ENCODE measurements at places on chromosomes 16 and 17.
A peak's percentile ranks its signal among the peaks of the same experiment; 100 is the strongest.

GRCh38 chr16:49733313-49734009 is 122.5 kb downstream of the ZNF423 start:
- no peak for DNase-seq

- no peak for DNase-seq
Observed at GRCh38 chr16:6032438-6032837, 934.8 kb upstream of the EEF2KMT start.

DNA sequence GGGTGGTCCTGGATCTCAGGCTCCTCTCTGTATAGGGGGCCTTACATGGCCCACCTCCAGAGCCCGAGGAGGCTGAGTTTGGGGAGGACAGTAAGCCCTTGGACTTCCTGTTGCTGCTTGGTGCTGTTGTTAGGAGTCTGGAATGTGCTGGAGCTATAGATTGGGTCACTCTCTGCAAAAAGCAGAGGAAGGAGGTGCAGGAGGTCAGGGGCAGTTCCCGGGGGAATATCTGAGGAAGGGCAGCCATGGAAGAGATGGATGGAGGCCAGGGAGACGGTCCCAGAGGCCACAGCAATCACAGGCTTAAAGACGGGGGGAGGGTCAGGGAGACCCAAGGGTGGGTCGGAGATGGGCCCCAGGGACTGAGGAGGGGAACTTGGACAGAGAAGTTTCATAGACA is 23.0 kb upstream of the CBX4 start:
- DNase-seq = no peak

DNA sequence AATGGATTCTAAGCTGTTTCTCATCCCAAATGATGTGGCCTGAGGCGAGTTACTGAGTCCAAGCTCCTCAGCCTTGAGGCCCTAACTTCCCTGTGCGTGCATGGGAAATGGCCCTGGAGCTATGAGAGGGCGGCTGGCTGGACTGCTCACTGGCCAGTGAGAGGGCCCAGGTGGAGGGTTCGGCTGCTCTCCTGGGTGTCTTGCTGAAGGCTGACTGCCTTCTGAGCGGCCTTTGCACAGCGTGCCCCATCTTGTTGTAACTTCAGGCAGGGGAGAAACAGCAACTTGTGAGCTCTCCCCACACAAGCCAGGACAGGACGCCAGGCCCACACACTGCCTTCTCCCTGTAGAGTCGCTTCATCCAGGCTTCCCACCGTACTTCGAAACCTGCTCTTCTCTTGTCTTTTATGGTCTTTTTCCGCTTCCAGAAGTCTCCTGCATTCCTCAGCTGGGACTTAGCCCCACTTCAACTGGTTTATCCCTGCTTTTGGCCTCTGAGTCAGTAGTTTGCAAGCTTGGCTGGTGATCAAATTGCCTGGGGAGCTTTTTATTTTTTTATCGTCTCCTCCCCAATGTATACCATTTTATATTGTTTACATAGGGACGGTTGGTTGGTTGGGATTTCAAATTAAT is 13.3 kb downstream of the CDH3 start:
- peak; percentile 16 for DNase-seq

DNA sequence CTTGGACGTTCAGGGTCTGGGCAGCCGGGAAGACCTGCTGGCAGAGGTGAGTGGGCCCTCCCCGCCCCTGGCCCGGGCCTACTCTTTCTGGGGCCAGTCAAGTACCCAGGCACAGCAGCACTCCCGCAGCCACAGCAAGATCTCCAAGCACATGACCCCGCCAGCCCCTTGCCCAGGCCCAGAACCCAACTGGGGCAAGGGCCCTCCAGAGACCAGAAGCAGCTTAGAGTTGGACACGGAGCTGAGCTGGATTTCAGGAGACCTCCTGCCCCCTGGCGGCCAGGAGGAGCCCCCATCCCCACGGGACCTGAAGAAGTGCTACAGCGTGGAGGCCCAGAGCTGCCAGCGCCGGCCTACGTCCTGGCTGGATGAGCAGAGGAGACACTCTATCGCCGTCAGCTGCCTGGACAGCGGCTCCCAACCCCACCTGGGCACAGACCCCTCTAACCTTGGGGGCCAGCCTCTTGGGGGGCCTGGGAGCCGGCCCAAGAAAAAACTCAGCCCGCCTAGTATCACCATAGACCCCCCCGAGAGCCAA is 8.6 kb upstream of the ABCC3 start:
- DNase-seq = peak; percentile 55

- no peak for DNase-seq
Observed at GRCh38 chr16:23252310-23252709, 49.8 kb upstream of the SCNN1B start.

GRCh38 chr17:15213381-15214087 is 51.6 kb downstream of the PMP22 start:
- peak; percentile 24 for DNase-seq

DNA sequence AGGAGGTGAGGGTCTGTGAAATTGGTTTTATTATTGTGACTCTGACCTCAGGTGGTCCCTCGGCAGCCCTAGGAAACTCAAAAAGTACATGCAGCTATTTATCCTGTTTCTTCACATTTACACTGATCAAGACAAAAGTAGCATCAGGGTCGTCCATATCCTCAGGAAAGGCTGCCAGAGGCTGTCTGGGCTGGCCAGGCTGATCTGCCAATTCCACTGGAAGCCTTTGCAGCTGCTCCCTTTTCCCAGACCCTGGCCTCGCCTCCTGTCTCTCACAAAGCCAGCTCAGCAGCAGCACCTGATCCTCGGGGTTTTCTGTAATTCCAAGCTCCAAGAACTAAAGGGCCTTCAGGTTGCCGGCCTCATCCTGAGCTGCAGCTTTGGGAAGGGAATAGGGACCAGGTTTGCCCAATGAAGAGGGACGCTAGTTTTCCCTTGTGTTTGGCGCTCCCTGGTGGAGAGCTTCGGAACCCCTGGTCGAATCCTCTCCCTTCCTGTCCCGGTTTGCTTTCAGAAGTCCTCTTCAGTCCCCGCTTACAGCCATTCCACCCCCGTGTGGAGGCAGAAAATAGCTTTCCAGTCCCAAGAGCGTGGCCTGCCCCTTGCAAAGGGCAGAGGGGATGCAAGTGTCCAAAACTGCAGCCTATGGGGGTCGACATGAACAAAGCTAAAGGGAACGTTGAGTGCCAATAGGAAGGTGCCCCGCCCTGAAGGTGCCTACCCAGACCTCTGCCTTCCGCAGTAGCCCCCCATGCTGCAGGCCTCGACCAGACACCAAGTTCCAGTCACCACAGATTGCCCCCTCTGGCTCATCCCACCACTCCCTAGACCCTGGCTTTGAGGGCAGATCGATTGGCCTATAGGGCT is 13.4 kb downstream of the MFSD6L start:
- peak; percentile 16 for DNase-seq
